Pulmonary artery endothelial cell (primary cell): ENCODE measurements at places on chromosomes 11 and 22.

GRCh38 chr11:126282736-126283591 is at the start of gene TIRAP:
Gene TIRAP (plus strand): TSS chr11:126283093. CDS start chr11:126290895, 7,802 bp downstream.
- no peak for DNase-seq

- no peak for DNase-seq
These were observed 4.6 kb upstream of the SELENOO start for GRCh38 chr22:50196256-50196655.

- DNase-seq, result no peak
These were observed 13.5 kb downstream of the CD59 start for GRCh38 chr11:33722590-33723234.

- DNase-seq, result no peak
These were observed 25.1 kb downstream of the APOL3 start for GRCh38 chr22:36135306-36135980.

- DNase-seq, result no peak
These were observed 27.7 kb downstream of the EMID1 start for GRCh38 chr22:29233277-29233877.

DNA sequence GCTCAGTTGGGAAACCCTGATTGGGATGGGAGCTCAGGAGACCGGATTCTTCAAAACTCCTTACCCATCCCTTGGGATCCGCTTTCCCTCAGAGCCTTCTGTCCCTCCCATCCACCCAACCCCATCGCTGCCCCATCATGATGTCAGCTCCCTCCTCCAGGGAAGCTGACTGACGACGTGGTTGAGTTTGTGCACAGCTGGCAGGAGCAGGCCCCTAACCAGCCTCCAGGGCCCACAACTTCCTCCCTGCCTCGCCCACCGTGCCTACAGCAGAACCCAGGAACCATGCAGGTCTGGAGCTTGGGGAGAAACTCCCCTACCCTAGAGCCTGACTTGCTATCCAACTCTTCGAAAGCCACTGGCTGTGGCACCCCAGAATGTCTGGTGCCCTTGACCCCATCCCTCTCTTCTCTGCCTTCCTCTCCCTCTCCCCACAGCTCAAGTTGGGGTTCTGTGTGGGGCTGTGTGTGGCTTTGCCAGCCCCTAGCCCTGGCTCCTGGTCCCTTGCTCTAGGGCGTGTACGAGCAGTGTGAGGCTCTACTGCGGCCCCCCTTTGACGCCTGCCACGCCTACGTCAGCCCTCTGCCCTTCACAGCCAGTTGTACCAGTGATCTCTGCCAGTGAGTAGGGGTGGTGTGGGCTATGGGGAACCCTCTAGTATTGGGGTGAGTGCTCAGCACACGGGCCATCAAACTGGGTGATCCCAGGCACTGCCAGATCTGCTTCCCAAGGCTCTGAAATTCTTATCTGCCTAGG is 11.1 kb downstream of the OTOG start:
- DNase-seq, result no peak

DNA sequence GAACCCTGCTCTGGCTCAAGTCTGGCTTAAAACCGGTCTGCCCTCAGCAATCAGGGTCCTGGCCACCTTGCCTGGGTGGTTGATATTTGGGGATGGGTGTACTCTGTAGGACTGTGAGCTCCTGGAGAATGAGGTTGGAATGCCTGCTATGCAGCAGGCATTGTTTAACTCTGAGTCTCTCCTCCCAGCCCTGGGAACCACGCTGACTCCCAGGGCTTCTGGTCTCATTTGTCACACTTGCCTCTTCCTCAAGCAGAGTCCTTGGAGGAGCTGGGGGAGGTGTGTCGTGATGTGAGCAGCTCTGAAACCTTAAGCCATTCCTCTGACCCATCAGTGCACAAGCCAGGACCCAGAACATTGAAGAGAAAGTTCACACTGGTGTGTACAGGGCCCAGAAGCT is 340.1 kb downstream of the MN1 start:
- no peak for DNase-seq
